Chondrocyte (in vitro differentiated cells): ENCODE measurements at places on chromosomes 4 and X. TPM values are rescaled to one million over a fixed set of nuclear protein-coding genes. Genes with fewer than 3 reads are reported as not detected.

Gene FOXP3
- total RNA-seq, result 0.12 to 0.28 TPM in 2 of 3 replicates, not detected in the other

Gene GJB1
- not detected in 3 replicates for total RNA-seq

Gene RAB40AL
- 0.70 to 1.6 TPM in 2 of 3 replicates, not detected in the other for total RNA-seq

Gene CYP4V2
- 13.3 to 13.4 TPM (median 13.4 TPM) in 3 replicates for total RNA-seq

Gene SHOX
- total RNA-seq, result 0.15 TPM in 1 of 3 replicates, not detected in the others

Gene ARAF
- total RNA-seq, result 53.6 to 67.8 TPM (median 61.9 TPM) in 3 replicates

Gene HPSE
- 0.31 to 0.90 TPM (median 0.38 TPM) in 3 replicates for total RNA-seq

Gene DCX
- not detected in 3 replicates for total RNA-seq

Gene TMPRSS11F
- not detected in 3 replicates for total RNA-seq

DNA sequence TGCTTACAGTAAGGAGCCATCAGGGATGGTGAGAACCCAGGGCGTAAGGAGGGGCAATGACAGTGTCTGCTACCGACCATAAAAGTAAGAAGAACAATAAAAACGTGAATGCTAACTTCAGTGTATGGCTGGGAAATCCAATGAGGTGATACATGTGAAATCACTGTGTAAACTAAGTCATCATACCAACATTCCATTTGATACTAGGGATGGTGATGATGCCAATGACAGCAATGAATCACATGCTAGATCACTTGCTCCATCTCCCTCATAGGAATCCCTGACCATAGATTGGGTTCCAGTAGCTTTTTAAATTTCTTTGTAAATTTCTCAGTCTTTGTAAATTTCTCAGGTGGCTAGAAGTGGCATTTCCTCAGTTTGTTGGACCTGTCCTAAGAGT lies 146.3 kb downstream of the SMIM20 start:
- no peaks in the 10 kb centered on the region for H3K36me3 ChIP-seq
- no peak for DNase-seq
- no peak overlapping the region for H3K27ac ChIP-seq
- peaks cover 2% of the 10 kb centered on the region for H3K27me3 ChIP-seq
- H3K4me1 ChIP-seq, result peaks cover 10% of the 10 kb centered on the region
- H3K4me3 ChIP-seq, result no peak overlapping the region

GRCh38 chrX:123513585-123514278 lies 219.1 kb downstream of the THOC2 start:
- no peaks in the 10 kb centered on the region for H3K4me1 ChIP-seq
- DNase-seq, result no peak
- no peaks in the 10 kb centered on the region for H3K27me3 ChIP-seq
- H3K27ac ChIP-seq, result no peak overlapping the region

Gene MAGEB16
- not detected in 3 replicates for total RNA-seq

- H3K4me1 ChIP-seq, result no peaks in the 10 kb centered on the region
- H3K4me3 ChIP-seq, result no peak overlapping the region
- H3K36me3 ChIP-seq, result peaks cover 1% of the 10 kb centered on the region
These were observed 27.4 kb upstream of the CCSER1 start for GRCh38 chr4:90099812-90100211.

Gene PAGE2
- total RNA-seq, result not detected in 3 replicates

GRCh38 chrX:8138252-8138651 lies 32.8 kb downstream of the VCX2 start:
- H3K4me1 ChIP-seq, result peaks cover 5% of the 10 kb centered on the region
- no peaks in the 10 kb centered on the region for H3K36me3 ChIP-seq
- no peak overlapping the region for H3K27ac ChIP-seq
- H3K27me3 ChIP-seq, result no peaks in the 10 kb centered on the region
- H3K4me3 ChIP-seq, result no peak overlapping the region
- no peak for DNase-seq

Gene MAGEA2B
- total RNA-seq, result not detected in 3 replicates

DNA sequence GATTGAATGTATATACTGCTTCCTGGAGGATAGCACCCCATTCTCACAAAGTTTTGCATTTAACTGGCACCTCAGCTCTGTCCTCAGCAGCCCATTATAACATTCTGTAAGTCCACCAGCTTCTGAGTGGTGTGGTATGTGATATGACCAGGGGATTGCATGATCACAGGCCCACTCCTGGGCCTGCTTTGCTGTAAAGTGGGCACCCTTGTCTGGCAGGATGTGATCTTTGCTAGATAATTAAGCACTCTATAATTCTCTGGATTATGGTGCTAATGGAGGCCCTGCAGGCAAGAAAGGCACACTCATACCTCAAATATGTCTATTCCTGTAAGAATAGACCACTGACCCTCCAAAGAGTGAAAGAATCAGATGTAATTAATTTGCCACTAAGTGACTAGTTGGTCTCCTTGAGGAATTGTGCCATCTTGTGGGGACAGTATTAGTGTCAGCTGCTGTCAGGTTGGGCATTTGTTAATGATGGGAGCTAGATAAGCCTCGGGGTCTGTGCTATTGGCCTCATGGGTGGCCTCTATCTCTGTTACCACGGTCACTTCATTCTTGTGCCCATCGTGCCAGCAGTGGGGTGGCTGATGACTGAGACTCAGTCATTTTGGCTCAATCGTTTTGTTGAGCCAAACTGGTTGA lies 2.2 kb upstream of the CFI start:
- H3K4me3 ChIP-seq, result no peak overlapping the region
- no peaks in the 10 kb centered on the region for H3K36me3 ChIP-seq
- peaks cover 7% of the 10 kb centered on the region for H3K27me3 ChIP-seq
- no peak overlapping the region for H3K27ac ChIP-seq

GRCh38 chrX:20432746-20433387 lies 166.2 kb upstream of the RPS6KA3 start:
- no peak overlapping the region for H3K27ac ChIP-seq
- H3K4me3 ChIP-seq, result no peak overlapping the region
- DNase-seq, result no peak

Gene PFKFB1
- total RNA-seq, result 0.25 to 0.31 TPM in 2 of 3 replicates, not detected in the other

- H3K27me3 ChIP-seq, result peaks cover 45% of the 10 kb centered on the region
- peaks cover 5% of the 10 kb centered on the region for H3K36me3 ChIP-seq
- H3K27ac ChIP-seq, result no peak overlapping the region
- no peak for DNase-seq
- H3K4me1 ChIP-seq, result no peaks in the 10 kb centered on the region
- no peak overlapping the region for H3K4me3 ChIP-seq
These were observed 387.2 kb upstream of the GATB start for GRCh38 chr4:152148057-152148456.

DNA sequence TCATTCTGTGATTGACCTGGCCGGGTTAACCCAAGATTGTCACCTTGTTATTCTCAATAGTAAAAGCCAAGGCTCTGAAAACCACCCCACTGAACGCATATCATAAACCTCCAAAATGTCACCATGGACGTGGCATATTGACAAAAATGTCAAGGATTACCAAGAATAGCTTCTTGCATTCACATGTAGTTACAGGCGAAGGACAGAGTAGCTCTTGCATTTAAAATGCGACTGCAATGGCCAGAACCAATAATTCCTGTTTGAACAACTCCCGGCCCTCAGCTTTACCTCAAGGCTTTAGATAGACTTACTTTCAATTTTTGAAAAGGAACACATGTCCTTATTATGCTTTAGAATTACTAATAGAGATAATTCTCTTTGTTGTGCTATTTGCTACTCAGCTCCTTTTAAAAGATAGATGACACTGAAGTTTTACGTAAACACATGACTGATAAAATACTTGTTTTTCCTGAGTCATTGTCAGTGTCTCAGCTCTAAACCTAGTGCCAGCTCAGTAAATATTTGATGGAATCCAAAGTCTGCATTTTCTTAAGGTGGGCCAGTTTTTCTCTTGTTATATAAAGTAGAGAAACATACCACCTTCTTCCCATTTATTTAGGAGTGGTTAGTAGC lies 66.3 kb downstream of the CLDN34 start:
- peaks cover 2% of the 10 kb centered on the region for H3K36me3 ChIP-seq
- H3K4me1 ChIP-seq, result peaks cover 38% of the 10 kb centered on the region
- no peaks in the 10 kb centered on the region for H3K27me3 ChIP-seq
- DNase-seq, result no peak
- H3K27ac ChIP-seq, result no peak overlapping the region
- no peak overlapping the region for H3K4me3 ChIP-seq

Gene AR
- 3.3 to 4.2 TPM (median 4.0 TPM) in 3 replicates for total RNA-seq

DNA sequence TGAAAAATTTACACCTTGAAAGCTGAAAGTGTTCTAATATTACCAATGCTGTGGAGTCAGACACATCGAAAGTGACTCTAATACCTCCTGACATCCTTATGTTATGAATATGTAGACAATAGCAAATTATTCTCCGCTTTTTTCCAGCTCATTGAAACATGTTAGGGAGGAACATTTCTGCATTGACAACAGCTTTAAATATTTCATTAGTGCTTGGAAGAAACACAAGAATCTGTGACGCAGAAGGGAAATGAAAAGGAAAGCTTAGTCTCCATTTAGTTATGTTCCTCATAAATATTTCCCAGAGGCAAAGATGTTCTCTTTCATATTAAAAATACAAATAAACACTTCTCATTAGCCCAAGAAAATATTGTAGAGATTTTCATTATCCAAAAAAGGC lies 55.8 kb upstream of the CD99 start:
- no peaks in the 10 kb centered on the region for H3K4me1 ChIP-seq
- H3K4me3 ChIP-seq, result no peak overlapping the region
- no peak overlapping the region for H3K27ac ChIP-seq

- H3K4me3 ChIP-seq, result peak overlapping the region; percentile 59
- H3K27me3 ChIP-seq, result no peaks in the 10 kb centered on the region
- H3K36me3 ChIP-seq, result no peaks in the 10 kb centered on the region
- peak overlapping the region; percentile 92 for H3K27ac ChIP-seq
- DNase-seq, result no peak
These were observed 5.4 kb downstream of the SCARB2 start for GRCh38 chr4:76208005-76208765.

- H3K4me3 ChIP-seq, result no peak overlapping the region
- no peaks in the 10 kb centered on the region for H3K4me1 ChIP-seq
- no peak overlapping the region for H3K27ac ChIP-seq
- DNase-seq, result no peak
These were observed 29.5 kb upstream of the FGFR3 start for GRCh38 chr4:1763550-1764080.

Gene RAB33A
- total RNA-seq, result 3.2 to 16.7 TPM (median 16.7 TPM) in 3 replicates

Gene CNGA2
- not detected in 3 replicates for total RNA-seq

Gene C4orf54
- not detected in 3 replicates for total RNA-seq

- no peak for DNase-seq
- H3K4me1 ChIP-seq, result no peaks in the 10 kb centered on the region
- H3K27me3 ChIP-seq, result peaks cover 49% of the 10 kb centered on the region
- H3K27ac ChIP-seq, result no peak within 1 kb of the TSS
- no peak within 1 kb of the TSS for H3K4me3 ChIP-seq
These were observed at the start of gene CPLX1 for GRCh38 chr4:825971-826330. TSS of gene CPLX1 (minus strand) at chr4:826129. CDS start at chr4:824522, 1,607 bp downstream.

Gene DCAF8L1
- total RNA-seq, result not detected in 3 replicates

DNA sequence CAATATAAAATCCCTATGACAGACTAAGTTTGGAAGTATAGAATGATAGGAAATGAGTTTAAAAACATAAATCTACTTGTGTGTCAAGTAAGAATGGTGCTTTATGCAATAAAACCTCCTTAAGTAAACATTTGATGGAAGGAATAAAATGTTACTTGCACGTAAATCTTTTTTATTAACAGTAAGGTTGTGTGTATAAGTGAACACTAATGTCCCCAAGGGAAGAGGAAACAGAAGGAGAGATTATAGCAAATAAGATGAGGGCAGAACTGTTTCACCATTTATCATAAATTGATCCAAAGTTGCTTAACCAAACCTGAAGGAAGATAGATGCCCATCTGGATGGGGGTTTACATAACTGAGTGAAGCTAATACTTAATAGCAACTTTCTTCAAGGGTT lies 86.8 kb downstream of the FRMPD4 start:
- DNase-seq, result no peak
- H3K27ac ChIP-seq, result no peak overlapping the region
- no peaks in the 10 kb centered on the region for H3K27me3 ChIP-seq
- no peaks in the 10 kb centered on the region for H3K4me1 ChIP-seq
- no peaks in the 10 kb centered on the region for H3K36me3 ChIP-seq

GRCh38 chr4:167021545-167022155 lies 212.6 kb downstream of the SPOCK3 start:
- DNase-seq, result no peak
- no peaks in the 10 kb centered on the region for H3K4me1 ChIP-seq
- no peaks in the 10 kb centered on the region for H3K36me3 ChIP-seq

GRCh38 chr4:112073181-112073580 lies 72.1 kb upstream of the FAM241A start:
- H3K27ac ChIP-seq, result no peak overlapping the region
- no peak for DNase-seq
- H3K36me3 ChIP-seq, result no peaks in the 10 kb centered on the region
- peaks cover 2% of the 10 kb centered on the region for H3K27me3 ChIP-seq
- no peaks in the 10 kb centered on the region for H3K4me1 ChIP-seq

GRCh38 chr4:169861593-169861992 lies 103.8 kb upstream of the HPF1 start:
- no peak overlapping the region for H3K27ac ChIP-seq
- no peak for DNase-seq
- peaks cover 26% of the 10 kb centered on the region for H3K27me3 ChIP-seq
- H3K36me3 ChIP-seq, result no peaks in the 10 kb centered on the region
- H3K4me1 ChIP-seq, result no peaks in the 10 kb centered on the region

DNA sequence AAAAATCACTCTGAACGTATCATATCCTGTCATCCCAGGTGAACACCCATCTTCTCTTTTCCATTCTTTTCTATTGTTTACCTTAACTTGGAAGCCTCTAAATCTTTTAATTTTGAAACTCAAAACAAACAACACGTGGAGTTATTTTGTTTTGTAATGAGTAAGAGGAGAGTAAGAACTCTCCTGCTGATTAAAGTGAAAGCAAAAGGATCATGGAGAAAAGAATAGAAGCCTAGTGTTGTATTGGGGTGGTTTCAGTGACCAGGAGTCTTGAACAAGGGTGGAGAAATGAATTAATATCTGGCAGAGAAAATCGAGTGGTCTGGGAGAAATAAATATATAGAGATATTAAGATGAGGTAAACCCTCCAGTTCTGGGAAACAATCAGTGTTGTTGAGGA lies 237.4 kb upstream of the UGT8 start:
- peaks cover under 1% of the 10 kb centered on the region for H3K36me3 ChIP-seq
- H3K4me1 ChIP-seq, result peaks cover 69% of the 10 kb centered on the region
- H3K27ac ChIP-seq, result peak overlapping the region; percentile 32
- no peak overlapping the region for H3K4me3 ChIP-seq
- DNase-seq, result no peak
- no peaks in the 10 kb centered on the region for H3K27me3 ChIP-seq

DNA sequence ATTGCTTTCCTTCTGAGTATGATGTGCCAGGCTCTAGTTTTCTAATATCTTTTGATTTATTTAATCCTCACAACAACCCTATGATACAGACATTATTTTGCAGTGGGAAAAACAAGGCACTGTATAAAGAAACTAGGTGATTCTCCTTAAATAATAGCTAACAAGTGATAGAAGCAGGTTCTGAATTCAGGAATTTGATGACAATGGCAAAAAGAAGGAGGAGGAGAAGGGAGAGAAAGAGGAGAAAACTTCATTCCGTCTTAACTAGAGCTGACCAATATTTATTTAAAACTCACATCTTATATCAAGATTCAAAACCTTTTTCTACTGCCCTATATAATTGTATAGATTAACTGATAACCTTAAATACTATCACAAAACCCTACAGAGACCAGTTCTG lies 1477.1 kb upstream of the PCDH7 start:
- peaks cover under 1% of the 10 kb centered on the region for H3K36me3 ChIP-seq
- no peak overlapping the region for H3K27ac ChIP-seq
- no peak overlapping the region for H3K4me3 ChIP-seq

Gene ZFP92
- total RNA-seq, result 0.10 to 1.6 TPM (median 1.5 TPM) in 3 replicates
